ENCODE measurements at places on chromosomes 5 and 9. TPM values are rescaled to one million over a fixed set of nuclear protein-coding genes. Genes with fewer than 3 reads are reported as not detected.

Gene LCN10
- not detected for total RNA-seq

Gene EIF4EBP3
- 1.7 TPM for total RNA-seq

Gene PRSS3
- 47.3 TPM for total RNA-seq

Gene PCDHB16
- 2.1 TPM for total RNA-seq

Gene RORB
- total RNA-seq = 2.0 TPM

Gene AGXT2
- not detected for total RNA-seq

Gene MOCS2
- 20.9 TPM for total RNA-seq

All from bronchial smooth muscle cell (primary cell).